Ecto neural progenitor cell (in vitro differentiated cells): ENCODE measurements at places on chromosomes 6 and 20.

DNA sequence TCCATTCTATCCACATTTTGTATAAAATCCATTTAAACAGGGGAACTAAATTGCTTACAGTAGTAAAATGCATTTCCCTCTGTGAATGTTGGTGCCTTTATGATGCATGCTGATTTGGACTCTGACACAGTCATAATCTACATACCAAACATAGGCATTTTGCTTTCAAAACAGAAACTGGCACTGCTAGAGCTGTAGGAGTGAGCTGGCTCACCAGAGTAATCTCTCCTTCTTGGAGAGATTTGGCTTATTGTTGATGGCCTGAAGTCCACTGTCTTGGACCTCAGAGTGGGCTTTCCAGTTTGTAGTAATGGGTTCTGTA lies 363.2 kb upstream of the FLRT3 start:
- no peak for DNase-seq

GRCh38 chr6:84766118-84766798 lies 1.9 kb upstream of the TBX18 start:
- peak; percentile 55 for DNase-seq

DNA sequence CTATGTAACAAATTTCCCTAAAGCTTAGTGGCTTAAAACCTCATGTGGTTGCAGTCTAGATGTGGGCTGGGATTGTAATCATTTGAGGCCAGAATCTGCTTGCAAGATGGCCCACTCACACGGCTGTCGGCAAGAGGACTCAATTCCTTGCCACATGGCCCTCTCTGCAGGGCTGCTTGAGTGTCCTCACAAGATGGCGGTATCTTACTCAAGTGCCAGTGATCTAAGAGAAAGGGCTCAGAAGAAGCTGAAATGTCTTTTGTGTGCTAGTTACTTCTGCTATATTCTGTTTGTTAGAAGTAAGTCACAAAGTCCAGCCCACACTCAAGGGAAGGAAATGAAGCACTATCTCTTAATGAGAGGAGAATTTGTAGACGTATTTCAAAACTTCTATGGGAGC lies 47.1 kb upstream of the PMEPA1 start:
- no peak for DNase-seq

GRCh38 chr6:16419636-16420336 lies 181.4 kb downstream of the GMPR start:
- no peak for DNase-seq

DNA sequence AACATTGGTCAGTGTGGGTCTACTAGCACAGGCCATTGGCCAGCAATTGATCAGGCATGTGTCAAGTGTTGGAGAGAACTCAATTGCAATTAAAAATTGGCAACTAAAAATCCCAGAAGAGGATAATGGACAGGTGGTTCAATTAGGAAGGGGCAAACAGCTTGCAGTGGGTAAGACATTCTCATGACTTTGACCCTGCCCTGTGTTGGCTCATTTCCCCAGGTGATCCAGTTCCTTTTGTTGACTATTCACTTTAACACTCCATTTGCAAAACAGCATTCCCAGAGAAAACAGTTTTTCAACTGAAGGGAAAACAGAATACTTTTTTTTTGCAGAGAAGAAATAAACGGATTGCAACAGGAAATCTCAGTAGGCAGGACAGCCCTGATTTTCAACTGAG lies 28.9 kb upstream of the SCGN start:
- no peak for DNase-seq

- DNase-seq: no peak
Measured at GRCh38 chr6:33373960-33374910, 17.4 kb upstream of the KIFC1 start.

DNA sequence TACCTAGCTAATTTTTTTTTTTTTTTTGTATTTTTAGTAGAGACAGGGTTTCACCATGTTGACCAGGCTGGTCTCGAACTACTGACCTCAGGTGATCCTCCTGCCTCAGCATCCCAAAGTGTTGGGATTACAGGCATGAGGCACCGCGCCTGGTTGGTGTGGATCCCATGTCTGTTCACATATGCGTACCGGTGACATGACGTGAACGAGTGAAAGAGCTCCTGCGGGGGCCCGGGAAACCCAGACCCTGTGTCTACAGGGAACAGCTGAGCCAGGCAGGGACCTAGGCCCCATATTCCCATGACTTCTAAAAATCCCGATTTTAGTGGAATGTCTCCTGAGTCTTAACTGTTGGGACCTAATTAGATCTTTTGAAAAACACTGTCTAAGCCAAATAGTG lies 33.1 kb downstream of the VSTM2L start:
- no peak for DNase-seq

DNA sequence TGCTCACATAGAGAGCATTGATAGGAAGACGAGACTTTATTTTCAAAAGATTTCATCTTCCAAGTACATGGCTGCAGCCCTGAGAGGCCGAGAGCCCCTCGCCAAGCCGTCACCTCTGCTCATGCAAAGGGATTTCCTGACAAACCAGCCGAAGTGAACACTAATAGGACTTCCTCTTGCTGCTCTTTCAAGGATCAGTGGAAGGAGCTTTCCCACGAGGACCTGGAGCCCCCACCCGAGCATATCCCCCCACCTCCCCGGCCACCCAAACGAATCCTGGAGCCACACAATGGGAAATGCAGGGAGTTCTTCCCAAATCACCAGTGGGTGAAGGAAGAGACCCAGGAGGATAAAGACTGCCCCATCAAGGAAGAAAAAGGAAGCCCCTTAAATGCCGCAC lies 69.3 kb downstream of the PTPN1 start:
- no peak for DNase-seq
